Fibroblast of mammary gland (primary cell): ENCODE measurements at places on chromosomes 1 and 21.

- peak; percentile 34 for DNase-seq
Observed at GRCh38 chr1:22903113-22903512, 69.6 kb downstream of the LACTBL1 start.

DNA sequence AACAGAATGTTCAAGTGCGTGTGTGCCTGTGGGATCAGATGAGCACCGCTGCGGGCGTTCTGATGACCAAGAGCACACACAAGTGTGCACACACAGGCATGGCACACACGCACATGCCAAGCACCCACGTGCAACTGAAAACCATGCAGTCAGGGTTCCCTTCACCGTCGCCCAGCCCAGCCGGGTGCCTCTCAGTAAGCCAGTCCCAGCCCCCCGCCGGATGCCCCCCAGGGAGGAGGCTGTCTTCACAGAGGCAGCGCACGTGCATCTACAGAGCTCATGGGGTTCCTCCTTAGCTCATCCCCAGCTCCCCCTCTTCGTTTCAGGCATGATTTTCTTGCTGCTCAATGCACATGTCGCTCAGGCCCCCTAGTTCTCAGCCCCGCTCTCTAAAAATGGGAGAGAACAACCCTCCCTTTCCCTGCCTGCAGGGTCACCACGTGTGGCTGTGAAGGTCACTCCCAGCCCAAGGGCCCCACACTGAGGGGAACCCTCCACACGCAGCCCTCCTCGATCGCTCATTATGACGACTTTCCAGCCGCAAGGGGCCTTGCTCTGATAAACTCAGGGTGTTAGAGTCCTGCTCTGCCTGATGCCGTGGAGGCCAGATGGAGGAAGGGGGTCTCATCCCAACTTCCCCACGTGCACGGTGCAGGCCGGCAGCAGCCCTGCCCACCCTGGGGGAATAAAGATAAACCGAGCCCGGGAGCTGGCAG is 30.4 kb upstream of the ARHGEF16 start:
- DNase-seq, result no peak

- peak; percentile 63 for DNase-seq
Observed at GRCh38 chr1:212671342-212672031, 28.2 kb downstream of the BATF3 start.

GRCh38 chr21:38853421-38853919 is 47.7 kb downstream of the ETS2 start:
- DNase-seq, result peak; percentile 95

GRCh38 chr1:63592536-63593302 is 492 bp upstream of the PGM1 start:
- no peak for DNase-seq

- DNase-seq, result peak; percentile 99
Observed at GRCh38 chr1:64898107-64898861, 68.1 kb downstream of the JAK1 start.

GRCh38 chr1:213380865-213381264 is 329.8 kb downstream of the RPS6KC1 start:
- DNase-seq, result no peak

DNA sequence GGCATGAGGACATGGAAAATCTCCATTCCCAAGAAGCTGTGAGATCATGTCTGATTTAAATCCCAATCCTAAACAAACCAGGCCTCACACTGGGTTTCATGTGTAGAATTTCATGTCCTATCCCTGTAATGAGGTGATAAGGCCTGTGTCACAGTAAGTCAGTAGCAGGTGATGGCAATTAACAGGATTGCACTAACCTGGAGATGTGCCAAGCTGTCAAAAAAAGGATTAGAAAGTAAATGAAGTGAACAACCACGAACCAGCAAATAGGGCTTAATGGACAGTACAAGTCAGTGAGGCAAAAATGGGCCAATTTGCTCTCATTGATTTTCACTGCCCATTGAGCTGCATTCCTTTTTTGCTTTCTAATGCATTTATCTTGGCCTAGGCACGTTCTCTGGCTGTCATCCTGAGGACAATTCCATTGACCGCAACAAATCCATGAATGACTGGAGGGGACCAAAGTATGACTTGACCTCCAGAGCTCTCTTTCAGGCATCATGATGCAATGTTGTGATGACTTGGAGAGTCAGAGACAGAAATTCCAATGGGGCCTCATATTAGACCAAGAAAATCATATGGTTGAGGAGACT is 673.6 kb upstream of the ADGRL2 start:
- DNase-seq, result no peak

DNA sequence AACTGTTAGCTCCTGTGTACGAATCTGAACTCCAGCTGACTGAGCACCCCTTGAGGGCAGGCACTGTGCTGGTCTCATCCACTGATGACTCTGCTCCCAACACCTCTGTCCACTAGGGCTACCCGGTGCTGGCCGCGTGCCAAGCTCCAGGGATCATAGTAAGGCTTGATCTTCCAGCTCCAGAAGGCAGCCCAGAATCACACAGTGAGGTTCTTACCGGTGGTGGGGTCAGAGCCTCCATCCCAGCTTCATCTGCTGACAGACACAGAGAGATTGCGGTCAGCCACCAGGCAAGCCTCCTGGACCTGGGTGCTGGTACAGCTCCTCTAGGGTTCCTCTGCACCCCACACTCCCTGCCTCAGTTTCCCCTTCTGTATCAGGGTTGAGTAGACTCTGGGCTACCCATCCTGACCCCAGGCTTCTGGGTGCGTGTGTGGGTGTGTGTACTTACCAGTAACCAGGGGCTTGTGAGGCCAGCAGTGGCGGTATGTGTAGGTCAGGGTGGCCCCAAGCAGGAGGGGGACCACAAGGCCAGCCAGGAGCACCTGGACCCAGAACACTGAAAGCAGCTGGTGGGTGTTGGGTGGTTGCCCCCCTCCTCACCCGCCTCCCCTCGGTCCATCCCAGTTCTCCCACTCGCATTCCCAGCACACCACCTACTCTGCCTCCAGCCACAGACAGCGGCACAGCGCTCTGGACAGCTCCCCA is 3.4 kb downstream of the TNFRSF25 start:
- DNase-seq, result no peak

DNA sequence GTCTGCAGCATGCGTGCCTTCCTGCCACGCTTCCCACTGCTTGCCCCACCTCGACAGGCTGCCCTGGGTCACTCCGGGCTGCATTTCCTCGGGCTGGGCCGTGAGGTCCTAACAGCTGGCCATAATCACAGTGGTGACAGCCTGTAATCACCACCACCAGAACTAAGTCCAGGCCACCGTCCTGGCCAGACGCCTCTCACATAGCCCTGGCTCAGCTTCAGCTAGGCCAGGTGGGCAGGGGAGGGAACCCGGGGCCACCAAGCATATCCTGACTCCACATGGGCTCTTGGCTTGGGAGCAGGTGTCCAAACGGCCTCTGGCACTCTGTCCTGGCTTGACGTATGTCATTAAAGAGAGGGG is 229.5 kb downstream of the TRABD2B start:
- no peak for DNase-seq

DNA sequence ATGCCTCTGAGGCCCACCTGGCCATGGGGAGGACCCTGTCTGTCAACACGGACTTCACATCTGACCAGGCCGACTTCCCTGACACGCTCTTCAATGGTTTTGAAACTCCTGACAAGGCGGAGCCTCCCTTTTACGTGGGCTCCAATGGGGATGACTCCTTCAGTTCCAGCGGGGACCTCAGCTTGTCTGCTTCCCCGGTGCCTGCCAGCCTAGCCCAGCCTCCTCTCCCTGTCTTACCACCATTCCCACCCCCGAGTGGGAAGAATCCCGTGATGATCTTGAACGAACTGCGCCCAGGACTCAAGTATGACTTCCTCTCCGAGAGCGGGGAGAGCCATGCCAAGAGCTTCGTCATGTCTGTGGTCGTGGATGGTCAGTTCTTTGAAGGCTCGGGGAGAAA is 101.8 kb downstream of the ADARB1 start:
- DNase-seq, result no peak

- DNase-seq, result no peak
Observed at GRCh38 chr1:101250222-101250621, 13.4 kb downstream of the S1PR1 start.

DNA sequence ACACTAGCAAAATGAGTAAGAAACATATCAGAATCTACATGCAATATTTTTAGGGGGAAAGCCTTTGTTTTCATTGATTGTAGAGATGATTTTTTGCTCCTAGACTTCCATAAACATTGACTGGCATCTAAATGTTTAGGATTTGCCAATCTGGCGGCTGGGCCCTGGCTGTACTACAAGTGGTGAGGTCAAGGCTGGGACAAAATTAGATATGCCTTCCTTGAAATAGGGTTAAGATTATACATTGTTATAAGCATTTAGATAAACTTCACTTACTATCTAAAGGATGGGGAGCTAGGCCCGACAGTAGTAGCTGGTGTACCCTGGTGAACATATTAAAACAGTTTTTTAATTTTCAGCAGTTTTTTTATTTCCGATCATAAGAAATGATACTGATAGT is 5.2 kb downstream of the NFIA start:
- DNase-seq, result no peak

DNA sequence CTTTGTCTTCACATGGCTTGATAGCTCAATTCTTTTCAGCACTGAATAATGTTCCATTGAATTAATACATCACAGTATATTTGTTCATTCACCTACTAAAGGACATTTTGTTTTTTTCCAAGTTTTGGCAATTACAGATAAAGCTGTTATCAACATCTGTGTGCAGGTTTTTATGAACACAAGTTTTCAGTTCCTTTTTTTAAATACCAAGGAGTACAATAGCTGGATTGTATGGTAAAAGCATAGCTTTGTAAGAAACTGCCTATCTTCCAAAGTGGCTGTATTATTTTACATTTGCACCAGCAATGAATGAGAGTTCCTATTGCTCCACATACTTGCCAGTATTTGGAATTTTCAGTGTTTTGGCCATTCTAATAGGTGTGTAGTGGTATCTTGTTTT is 4.8 kb upstream of the MCOLN2 start:
- no peak for DNase-seq

GRCh38 chr1:73593804-73594203 is 604.2 kb downstream of the LRRIQ3 start:
- no peak for DNase-seq

DNA sequence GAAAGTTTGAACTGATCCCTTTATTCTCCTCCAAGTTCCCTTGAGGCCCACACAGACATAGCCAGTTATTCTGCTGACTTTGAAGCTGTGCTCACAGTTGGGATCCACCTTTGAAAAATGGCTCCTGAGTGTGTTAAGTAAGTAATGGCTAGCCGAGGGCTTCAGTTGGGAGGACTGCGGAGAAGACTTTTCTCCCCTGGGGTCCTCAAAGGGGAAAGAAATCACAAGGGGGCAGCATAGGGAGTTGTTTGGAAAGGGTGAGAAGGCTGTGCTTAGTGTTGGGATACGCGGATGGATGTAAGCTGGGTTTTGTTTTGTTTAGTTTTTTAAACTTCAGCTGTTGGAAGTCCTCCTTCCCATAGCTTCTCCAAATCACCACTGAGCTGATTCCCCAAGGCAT is 8.3 kb downstream of the PGM1 start:
- no peak for DNase-seq

- DNase-seq, result peak; percentile 11
Observed at GRCh38 chr1:117959364-117959763, 29.8 kb downstream of the WDR3 start.

DNA sequence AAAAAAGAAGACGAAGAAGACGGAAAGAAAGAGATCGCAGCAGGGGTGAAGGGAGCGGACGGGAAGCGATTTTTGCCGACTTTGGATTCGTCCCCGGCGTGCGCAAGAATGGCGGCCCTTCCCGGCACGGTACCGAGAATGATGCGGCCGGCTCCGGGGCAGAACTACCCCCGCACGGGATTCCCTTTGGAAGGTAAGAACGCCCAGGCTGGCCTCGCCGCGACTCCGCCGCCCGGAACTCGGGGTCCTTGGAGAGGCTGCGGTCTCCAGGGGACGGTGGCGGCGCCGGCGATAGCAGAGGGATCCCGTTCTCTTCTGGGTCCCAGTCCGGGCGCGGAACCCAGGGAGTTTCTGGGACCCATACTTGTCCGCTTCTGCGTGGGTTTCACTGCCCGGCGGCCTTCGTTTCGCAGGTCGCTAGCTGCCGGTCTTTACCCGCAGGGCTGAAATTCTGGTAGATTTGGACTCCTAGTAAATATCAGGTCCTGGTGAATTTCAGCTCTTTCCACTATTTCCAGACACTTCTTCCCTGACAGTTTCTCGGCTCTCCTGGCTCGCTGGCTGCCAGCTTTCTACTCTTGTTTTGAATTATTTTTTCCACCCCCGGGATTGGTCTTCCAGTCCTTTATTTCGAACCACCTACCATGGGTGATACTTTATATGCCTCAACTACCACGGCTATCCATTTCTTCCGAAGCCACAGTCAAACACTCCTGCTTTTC is 1.0 kb downstream of the PAX7 start:
- DNase-seq, result no peak

DNA sequence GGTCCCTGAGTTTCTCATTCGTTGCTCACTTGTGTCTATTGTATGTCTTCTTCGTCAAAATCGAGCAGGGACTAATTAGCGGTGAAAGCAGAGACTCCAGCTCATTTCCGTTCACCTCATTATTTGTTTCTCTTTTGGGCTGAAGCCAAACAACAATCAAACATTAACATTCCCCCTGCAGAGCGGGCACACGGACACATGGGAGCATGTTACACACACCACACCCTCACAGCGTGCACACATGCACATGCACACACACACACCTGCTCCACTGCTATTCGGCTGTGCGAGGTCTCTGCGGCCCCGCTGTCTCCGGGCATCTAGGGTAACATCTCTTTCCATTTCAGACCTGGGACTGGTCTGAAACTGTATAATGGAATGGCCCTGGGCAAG is 58.5 kb upstream of the LRRC8D start:
- DNase-seq, result no peak

DNA sequence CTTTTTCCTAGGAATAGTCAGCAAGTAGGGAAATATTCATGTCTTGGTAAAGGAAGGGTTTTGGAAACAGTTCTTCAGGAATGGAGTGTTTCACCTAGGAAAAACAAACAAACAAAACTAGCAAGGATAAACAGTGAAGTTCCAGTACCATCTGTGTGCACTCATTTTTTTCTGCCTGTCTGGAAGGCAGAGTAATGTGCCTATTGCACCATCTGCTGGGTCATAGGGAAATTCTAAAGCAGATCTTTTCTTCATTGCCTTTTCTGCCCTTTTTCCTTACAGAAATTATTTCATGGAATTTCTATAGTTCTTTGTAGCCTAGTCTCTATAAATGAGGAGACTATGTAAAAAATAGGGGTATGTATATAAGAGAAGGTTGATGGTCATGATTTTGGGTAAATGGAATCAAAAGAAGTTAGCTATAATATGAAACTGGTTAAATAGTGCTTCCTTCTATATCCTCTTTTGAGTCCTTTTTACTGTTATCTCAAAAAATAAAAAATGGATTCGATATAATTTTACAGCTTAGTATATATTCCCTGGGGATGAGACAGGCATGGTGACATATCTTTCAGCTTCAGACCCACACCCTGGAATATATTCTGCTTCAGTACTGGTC is 3.4 kb upstream of the HRNR start:
- DNase-seq, result peak; percentile 49

GRCh38 chr1:36446746-36447145 is 3.5 kb downstream of the OSCP1 start:
- DNase-seq, result no peak

GRCh38 chr1:202711949-202712635 is 1.8 kb upstream of the SYT2 start:
- no peak for DNase-seq

- peak; percentile 58 for DNase-seq
Observed at GRCh38 chr1:244672946-244673682, 20.2 kb downstream of the DESI2 start.
